ENCODE measurements at places on chromosomes 16 and 17.

- no peak for DNase-seq
These were observed 67.6 kb downstream of the USP31 start for GRCh38 chr16:23081675-23082119.

DNA sequence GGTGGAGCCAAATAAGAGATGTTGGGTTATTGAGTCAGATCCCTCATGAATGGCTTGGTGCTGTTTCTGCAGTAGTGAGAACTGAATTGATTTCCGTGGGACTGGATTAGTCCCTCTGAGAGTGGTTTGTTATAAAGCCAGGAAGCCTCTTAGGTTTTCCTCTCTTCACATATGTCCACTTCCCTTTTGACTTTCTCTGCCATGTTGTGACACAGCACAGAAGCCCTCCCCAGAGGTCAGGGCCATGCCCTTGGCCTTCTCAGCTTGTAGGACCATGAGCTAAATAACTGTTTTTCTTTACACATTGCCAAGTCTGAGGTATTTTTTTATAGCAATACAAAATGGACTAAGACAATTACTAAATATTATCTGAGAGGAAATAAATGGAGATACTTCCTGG lies 10.3 kb upstream of the HAPSTR1 start:
- no peak for DNase-seq

DNA sequence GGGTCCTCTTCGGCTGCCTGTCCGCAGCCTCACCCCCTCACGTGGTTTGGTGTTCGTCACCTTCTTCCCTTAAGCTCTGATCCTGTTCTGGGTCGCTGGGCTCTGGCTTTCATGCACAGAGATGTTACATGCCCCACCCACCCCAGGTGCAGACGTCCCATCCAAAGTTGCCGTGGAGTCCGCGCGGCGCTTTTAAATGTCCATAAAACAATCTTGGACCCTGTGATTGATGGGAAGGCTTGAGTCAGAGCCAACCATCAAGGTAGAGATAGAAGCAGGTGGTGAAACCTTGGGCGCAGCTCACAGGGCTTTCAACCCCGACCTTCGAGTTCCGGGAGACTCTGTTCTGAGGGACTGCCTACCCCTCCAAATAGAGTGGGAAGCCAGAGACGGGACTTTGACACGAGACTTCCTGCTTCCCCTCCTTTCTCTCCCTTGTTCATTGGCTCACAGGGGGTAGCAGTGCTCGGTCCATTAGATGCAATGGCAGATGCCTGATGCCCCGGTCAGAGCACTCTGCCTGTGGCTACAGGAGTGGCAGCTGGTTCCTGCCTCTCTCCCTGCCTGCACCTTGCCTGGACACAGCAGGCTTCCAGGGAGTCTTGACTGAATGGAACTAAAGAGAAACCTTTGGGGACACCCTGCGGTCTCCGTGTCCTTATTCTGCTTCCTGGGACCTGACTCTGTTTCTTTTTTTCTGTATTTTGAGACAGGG lies 4.0 kb downstream of the ENGASE start:
- no peak for DNase-seq

DNA sequence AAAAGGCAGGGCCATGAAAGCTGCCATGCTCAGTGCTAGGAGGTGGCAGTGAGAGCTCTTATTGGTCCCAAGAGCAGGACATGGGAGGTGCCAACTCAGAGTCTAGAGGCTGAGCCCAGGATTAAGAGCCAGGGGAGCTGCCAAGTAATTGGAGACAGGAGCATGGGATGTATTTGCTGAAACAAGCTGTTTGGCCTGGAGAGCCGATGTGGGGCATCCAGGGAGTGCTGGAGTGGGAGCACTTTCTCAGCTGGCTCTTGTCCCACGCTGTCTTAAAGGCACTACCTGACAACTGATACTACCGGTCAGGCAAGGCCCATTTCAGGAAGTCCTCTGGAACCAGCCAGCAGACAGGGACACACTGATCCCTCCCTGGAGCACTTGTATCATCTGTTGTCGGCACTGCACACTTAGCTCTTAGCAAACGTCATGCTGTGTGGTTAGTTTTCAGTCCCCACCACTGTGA lies 19.3 kb downstream of the ANKFN1 start:
- DNase-seq: no peak

GRCh38 chr17:56165072-56165641 lies 11.9 kb downstream of the ANKFN1 start:
- DNase-seq: no peak

GRCh38 chr16:71807905-71808592 lies 585 bp downstream of the AP1G1 start:
- DNase-seq: no peak

GRCh38 chr17:82866590-82867191 lies 26.9 kb upstream of the ZNF750 start:
- no peak for DNase-seq

- DNase-seq: no peak
These were observed 26.3 kb downstream of the ACTG1 start for GRCh38 chr17:81486199-81486810.

- DNase-seq: no peak
These were observed at the start of gene SLC6A2 for GRCh38 chr16:55655897-55656681. SLC6A2 (plus strand) TSS chr16:55655988; CDS start chr16:55656695, 707 bp downstream.

DNA sequence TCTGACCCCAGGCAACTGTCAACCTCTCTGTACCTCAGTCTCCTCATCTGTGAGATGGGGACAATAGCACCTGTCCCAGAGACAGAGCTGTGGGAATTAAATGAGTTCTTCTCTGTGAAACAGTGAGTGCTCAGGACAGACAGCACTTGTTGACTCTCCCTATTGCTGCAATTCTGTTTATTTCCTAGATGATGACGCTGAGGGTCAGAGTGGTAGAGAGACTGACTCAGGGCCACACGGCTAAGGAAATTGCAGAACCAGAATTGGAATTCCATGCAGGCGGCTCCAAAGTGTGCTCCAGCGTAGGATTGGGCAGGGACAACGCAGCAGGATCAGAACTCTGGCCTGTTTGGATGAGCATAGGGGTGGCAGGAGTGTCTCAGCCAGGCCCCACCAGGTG lies 302.2 kb downstream of the C16orf95 start:
- no peak for DNase-seq

DNA sequence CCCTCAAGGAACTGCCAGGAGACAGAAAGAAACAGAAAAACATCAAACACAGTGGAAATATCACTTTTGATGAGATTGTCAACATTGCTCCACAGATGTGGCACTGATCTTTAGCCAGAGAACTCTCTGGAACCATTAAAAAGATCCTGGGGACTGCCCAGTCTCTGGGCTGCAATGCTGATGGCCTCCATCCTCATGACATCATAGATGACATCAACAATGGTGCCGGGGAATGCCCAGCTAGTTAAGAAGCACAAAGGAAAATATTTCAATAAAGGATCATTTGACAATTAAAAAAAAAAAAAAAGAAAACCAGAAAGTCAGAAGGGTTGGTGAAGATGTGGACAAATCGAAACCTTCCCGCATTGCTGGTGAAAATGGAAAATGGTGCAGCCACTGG lies 14.9 kb upstream of the CHMP6 start:
- no peak for DNase-seq

GRCh38 chr17:80663781-80664206 lies 119.2 kb downstream of the RPTOR start:
- no peak for DNase-seq

- DNase-seq: no peak
These were observed 2.7 kb downstream of the TRAF7 start for GRCh38 chr16:2158262-2158638.
